ENCODE measurements at places on chromosomes 6 and 20.

GRCh38 chr20:62704341-62704948 lies 4.2 kb upstream of the NTSR1 start:
- no peak for DNase-seq

DNA sequence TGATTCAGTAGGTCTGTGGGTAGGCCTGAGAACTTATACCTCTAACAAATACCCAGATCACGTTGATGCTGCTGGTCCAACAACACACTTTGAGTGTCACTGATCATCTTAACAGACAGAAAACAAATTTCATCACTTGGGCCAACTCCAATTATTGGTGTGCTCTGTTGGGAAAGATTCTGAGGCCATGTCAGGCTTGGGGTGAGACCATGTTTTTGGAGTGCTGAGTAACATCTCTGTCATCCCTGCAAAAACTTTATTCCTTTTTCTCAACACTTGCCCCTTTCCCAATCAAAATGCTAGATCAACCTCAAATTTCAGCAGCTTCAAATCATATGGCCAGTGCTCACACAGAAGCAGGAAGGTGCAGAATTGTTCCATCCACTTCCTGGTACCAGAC lies 108.8 kb upstream of the TENT5A start:
- DNase-seq, result no peak

- peak; percentile 15 for DNase-seq
Measured at GRCh38 chr20:1335961-1336698, 7.2 kb upstream of the SDCBP2 start.

DNA sequence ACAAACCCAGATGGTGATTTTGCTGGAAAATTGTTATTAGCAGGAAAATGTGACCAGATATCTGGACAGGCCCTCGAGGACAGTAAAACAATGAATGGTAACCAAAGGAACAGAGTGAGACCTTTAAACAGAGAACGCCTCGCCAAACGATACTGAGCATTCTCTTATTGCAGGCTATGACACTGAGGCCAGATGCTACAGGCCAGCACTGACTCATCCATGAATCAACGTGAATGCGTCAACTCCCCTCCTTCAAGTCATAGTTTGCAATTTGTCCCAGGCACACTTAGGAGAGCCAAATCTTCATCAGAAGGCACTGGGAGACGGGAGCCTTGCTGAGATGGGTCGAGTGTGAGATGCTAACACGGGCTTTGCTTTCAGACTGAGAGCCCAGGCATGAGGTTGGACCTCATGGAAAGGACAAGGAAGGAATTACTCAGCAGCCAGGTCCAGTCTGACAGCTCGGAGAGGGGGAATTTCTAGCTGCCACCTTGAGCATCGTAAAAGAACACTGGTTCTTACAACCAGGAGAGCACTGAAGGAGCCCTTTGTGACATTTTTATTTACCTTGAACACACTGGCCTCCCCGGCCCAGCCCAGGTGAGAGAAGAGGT lies 60.7 kb downstream of the BMP7 start:
- DNase-seq, result no peak

DNA sequence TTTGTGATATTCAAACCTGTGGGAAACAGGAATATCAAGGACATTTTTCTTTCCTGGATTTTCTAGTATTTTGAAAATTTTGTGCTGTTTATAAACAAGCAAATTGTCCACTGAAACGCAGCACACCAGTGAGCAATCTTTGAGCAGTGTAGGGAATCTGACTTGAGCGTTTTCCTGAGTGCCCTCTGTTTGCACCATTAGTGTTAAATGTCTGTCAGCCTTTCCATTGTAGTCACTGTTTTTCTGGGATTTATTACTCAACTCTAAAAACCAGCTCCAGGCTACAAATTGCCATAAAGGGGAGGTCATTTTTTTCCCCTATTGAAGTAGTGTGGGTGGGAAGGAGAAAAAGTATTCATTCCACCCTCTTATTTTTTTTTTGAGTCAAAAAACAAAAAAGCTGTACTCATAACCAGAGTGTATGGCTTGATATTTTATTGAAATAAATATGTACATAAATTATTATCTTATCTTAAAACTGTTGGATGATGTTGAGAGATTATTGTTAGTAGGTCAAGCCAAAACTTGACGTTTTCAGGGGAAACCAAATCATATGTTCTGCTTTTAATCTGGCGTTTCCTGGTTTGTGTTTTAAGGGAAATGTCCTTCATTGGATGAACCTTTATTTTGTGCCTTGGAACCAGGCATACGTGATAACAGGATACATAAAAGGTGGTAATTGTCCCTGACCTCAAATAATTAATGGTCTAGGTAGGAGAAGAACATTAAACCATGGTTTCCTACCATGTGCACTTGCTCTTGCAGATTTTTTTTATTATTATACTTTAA lies 51.8 kb downstream of the TSHZ2 start:
- no peak for DNase-seq

GRCh38 chr6:2765896-2766766 lies 938 bp downstream of the WRNIP1 start:
- DNase-seq, result peak; percentile 44

DNA sequence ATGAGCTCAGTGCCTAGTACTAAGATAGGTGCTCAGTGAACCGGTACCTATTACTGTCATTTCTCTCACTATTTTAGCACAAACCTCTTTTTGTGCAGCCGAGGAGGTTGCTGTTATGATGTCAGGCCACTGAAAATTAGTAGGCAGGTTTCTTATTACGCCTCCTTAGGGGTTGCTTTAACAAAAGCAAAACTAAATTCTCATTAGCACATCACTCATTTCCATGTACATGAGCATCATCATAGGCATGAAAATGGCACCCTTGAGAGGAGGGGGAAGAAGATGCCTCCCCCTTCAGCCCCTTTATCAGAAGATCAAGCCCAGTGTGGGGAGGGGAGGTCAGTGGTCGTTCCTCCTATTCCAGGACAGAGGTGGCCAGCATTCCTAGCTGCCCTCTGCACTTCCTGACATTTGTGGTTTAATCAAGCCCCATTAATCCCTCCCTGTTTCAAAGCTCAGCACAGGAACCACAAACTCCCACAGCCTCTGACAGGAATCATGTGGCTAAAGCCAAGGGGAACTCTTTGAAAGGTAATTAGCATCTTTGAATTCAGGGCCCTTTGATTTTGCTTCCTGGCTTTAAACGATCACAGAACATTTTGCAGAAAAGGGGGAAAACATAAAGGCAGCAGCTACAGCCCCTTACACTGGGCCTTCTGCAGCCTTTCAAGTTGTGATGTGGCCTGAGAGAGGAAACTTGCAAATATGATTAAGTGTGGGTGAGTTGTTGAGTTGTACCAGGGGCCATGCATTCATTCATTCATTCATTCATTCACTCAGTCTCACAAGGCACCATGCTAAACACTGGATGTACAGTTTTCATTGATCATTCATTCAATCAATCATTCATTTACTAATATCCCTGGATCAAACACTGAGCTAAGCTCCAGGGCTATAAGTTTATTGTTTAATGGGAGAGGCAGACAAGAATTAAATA lies 31.9 kb upstream of the PSMF1 start:
- no peak for DNase-seq

GRCh38 chr6:163416557-163417253 lies 2.2 kb downstream of the QKI start:
- peak; percentile 38 for DNase-seq

DNA sequence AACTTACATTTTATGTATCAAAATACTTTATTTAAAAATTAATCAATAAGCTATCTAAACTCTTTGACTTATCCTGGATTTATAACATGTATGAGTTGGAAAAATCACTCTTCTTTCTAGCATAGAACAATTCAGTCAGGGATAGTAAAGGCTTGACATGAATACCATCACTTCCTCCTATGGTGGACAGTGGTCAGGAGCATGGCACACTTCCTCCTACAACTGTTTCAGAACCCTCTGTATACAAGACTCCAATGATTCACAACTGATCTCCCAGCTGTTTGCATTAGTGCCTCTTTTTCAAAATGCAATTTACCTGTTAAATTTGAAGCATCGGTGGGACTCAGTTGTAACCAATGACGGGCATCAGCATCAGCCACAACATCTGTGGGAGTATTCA lies 129.7 kb downstream of the RALGAPA2 start:
- no peak for DNase-seq

DNA sequence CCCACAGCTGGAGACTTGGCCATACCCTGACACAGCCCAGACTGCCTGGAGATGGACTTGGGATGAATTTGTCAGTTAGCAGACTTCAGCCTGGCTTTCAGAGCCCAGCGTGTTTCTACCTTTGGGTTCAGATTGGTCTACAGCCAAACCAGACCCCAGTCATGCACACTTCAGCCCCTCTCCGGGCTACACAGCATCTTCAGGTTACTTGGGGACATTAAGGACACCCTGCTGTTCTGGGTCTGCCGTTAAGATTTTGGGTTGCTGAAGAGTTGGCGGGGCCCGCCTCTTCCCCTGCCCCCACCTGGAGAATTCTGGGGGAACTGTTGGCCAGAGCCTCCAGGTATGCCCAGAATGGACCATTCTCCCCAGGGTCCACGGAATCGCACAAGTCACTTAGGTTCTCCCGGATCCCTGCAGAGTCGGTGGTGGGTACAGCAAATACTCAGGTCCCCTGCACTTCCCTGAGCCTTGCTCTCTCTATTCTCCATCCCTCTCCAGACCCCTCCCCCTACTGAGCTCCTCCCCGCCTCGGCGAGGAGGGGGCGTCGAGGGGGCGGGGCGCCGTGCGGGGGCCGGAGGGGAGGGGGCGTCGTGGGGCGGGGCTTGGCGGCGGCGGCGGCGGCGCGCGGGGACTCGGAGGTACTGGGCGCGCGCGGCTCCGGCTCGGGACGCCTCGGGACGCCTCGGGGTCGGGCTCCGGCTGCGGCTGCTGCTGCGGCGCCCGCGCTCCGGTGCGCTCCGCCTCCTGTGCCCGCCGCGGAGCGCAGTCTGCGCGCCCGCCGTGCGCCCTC lies at the start of gene PTK7:
TSS of gene PTK7 (plus strand) at position 645 of the 794 bp plus-strand sequence. CDS start 175 bp downstream, outside the sequence.
- no peak for DNase-seq
